ENCODE measurements at places on chromosomes 13 and 19.

DNA sequence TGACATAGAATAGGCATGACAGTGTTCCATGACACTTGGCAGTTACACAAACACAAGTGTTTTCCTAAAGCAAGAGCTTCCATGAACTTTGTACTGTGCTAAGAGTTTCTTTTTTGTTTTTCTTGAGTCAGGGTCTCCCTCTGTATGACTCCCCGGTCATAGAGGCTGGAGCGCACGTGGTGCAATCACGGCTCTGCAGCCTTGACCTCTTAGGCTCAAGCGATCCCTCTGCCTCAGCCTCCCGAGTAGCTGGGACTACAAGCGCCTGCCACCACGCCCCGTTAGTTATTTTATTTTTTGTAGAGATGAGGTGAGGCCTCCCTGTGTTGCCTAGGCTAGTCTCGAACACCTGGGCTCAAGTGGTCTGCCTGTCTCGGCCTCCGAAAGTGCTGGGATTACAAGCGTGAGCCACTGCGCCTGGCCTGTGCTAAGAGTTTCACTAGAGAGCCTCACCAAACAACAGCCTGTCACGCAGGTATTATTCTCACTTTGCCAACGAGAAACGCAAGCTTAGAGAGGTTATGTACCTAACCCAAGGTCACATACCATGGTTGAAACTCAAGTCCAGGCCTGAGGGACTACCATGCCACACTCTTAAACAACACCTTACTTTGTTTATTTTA is 355.9 kb downstream of the KLF12 start:
- ATAC-seq: no peak

DNA sequence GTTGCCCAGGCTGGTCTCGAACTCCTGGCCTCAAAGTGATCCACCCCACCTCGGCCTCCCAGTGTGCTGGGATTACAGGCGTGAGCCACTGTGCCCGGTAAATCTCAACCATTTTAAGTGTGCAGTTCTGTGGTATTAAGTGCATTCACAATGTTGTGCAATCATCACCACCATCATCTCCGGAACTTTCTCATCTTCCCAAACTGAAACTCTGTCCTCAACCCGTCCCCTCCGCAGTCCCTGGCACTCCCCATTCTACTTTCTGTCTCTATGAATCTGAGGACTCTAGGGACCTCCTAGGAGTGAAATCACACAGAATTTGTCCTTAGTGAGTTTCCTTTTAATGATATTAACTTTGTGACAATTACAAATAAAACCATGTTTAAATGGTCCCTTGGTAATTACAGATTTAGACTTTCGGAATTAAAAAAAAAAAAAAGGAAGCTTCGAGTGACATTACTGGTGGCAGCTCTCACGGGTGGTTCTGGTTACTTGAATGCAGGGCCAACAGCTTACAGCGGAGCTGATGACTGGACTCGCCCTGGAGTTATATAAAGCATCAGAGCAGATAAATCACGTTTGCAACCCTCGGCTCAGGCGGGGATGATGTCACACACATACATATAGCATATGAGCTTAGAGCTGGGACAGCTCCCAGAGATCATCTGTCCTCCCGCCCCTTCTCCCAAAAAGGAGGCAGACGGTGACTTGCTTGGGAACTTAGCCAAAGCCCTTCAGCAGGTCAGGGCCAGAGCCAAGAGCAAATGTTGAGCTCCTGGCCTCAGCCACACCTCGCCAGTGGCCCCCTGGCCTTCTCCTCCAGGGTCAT is 89.8 kb downstream of the ZNF557 start:
- no peak for ATAC-seq

DNA sequence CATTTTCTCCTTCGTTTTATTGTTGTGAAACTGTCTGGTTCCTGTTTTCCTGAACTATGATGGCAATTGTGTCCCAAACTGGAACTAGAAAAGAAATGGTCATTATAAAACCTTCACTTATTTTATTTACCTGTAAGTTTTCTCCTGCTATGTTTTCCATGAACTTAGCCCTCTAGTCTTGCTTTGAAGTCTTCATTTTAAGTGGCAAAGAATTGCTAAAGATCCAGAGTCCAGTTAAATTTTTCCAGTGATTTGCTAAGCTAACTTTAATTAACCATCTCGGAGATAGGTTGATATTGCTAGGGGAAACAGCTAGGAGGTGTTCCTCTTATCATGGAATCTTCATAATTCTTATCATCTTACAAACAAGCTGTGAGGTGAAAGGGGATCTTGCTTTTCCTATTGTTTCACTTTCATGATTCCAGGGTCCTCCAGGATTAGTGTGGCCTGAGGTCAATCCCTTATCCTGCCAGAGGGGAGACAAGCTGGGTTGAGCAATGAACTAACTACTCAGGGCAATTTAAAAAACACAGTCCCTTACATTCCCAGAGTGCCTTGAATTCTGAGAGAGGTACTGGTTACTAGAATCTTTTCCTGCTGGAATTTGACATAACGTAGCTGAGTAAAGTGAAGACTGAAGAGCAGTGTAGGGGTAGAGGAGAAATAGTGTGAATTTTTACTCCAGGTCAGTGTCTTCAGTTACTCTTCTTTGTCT is 112.5 kb downstream of the ESD start:
- no peak for ATAC-seq

GRCh38 chr19:18443831-18444230 is 5.9 kb upstream of the ISYNA1 start:
- ATAC-seq: no peak

- ATAC-seq: no peak
These were observed 594 bp downstream of the ZNF146 start for GRCh38 chr19:36215276-36216123.

DNA sequence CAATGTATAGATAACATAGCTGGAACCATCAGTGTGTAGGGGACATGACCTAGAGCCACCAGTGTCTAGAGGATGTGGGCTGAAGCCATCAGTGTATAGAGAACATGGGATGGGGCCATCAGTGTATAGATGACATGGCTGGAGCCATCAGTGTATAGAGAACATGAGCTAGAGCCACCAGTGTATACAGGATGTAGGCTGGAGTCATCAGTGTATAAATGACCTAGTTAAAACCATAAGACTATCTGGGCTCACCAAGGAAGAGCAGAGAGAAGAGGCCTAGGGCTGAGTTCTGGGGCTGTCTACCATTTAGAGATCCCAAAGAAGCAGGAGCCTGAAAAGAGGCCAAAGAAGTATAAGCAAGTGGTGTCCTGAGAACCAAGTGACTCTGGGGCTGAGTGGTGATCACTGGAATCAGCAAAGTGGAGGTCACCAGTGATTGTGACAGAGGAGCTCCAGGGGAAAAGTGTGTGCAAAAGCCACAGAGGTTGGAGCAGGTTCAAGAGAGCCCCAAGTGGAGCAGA is 41.0 kb downstream of the RFX2 start:
- ATAC-seq: peak; percentile 54

GRCh38 chr13:75908141-75908540 is 272.0 kb downstream of the LMO7 start:
- no peak for ATAC-seq

DNA sequence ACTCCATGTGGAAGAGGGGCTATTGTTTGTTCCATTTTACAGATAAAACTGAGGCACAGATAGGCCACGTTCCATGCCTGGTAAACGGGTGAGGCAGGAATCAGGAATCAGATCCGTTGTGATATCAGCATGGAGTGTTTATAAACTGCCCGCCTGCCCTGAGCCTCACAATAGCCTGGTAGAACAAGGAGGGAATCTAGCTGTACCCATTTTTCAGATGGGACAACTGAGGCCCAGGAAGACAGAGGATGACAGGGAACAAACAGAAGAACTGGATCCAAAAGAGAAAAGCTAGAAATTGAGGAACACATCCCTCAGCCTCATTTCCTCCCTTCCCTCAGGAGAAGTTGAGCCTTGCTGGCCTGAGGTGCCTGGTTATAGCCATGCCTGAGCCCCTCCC is 32.5 kb downstream of the CERS4 start:
- ATAC-seq: no peak

DNA sequence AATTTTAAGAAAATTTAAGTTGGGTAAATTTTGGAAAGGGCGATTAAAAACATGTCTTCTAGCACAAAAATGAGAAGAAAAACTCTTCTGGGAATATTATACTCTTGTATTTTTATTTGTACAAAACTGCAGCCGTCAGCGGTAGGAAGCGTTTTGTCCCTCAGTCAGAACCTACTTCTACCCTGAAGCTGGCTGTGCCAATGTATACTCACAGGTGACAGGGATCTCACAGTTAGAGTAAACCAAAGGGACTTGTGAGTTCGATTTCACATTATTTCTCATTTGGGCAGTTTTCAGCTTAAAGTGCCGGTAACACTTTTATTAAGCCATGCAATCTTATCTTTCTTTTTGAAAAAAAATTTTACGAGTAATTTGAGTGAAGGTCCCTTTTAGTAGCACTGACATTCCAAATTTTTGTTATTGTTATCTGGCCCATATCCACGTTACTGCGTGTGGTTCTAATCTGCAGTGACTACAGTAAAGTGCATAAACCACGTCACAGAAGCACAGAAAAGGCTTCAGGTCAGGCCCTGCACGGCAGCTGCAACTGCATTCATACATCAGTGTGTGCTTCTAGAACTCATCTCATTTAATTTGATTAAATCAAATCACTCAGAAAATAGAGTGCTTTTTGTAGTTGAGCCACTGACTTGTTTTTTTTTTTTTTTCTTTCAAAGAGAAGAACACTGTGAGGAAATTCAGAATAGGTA is 387.3 kb downstream of the LIG4 start:
- no peak for ATAC-seq

- ATAC-seq: no peak
These were observed 7.4 kb upstream of the SPRY2 start for GRCh38 chr13:80348314-80348713.

DNA sequence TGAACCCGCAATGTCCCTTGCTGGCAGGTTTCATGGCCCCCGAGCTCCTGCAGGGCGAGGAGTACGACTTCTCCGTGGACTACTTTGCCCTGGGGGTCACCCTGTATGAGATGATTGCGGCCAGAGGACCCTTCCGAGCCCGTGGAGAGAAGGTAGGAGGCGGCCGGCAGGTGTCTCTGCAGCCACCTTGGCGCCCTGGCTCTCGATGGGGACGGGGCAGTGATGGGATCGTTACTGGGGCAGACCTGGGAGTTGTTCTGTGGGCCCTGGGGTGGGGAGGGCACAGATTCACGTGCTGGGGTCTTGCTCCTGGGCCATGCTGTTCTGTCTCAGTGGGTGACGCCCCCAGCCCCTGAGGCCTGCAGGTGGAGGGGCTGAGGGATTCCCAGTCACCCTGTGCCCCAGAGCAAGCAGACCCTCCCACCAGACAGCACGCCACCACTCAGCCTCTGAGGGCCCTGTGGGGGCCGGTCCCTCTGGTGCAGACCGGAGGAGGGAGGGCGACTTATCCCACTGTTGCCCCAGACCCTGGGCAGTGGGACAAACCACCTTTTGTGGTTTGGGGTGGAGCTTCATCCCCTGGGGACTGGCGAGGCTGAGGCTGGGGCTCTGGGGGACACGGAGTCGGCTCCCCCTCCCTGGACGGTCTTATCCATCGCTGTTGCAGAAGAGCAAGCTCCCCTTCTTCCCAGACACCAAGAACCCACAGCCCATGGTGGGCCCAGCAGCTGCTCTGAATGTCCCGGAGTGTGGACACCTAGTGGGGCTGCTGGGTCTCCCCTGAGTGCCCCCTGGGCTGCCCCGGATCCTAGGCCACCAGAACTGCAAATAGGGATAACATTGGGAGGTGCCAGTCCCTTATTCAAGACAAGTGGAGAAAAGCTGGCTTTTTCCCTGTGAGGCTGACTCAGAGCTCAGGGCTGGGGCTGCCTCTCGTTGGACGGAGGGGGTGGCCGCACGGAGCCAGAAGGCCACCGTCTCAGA is 27.5 kb upstream of the TMEM255B start:
- ATAC-seq: no peak

- peak; percentile 98 for ATAC-seq
These were observed 221.7 kb downstream of the KCNRG start for GRCh38 chr13:50236898-50237318.

- no peak for ATAC-seq
These were observed 525.3 kb downstream of the KLF12 start for GRCh38 chr13:73608711-73609485.

DNA sequence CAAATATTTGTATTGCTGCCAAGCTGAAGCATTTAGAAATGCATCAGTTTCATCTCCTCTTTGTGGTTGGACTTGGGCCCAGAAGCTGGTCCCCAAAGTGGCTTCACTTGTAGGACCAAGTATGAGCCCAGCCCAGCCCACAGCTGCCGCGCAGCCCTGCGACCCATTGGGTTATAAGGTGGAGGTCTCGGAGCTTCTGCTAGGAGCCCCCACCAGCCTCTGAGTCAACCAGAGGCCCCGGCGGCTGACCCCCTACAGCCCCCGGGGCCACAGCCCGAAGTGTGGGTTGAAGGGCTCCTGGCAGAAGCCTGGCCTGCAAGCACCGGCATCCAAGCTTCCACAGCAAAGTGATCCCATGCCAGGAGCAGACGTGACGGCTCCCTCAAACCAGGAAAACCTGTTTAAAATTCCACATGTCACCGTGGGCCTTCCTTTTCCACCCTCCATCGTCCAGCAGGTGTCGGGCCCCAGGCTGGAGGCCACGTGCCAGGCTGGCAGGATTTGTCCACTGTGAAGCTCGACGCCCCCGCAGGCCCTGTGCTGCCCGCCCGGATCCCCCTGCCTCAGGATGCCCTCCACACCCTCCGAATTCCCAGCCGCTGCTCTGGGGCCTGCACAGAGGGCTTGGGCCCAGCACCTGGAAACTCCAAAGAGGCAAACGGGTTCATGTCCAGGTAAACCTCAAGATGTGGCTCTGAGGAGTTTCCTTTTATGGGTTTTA is 54.7 kb downstream of the C13orf46 start:
- ATAC-seq: no peak

DNA sequence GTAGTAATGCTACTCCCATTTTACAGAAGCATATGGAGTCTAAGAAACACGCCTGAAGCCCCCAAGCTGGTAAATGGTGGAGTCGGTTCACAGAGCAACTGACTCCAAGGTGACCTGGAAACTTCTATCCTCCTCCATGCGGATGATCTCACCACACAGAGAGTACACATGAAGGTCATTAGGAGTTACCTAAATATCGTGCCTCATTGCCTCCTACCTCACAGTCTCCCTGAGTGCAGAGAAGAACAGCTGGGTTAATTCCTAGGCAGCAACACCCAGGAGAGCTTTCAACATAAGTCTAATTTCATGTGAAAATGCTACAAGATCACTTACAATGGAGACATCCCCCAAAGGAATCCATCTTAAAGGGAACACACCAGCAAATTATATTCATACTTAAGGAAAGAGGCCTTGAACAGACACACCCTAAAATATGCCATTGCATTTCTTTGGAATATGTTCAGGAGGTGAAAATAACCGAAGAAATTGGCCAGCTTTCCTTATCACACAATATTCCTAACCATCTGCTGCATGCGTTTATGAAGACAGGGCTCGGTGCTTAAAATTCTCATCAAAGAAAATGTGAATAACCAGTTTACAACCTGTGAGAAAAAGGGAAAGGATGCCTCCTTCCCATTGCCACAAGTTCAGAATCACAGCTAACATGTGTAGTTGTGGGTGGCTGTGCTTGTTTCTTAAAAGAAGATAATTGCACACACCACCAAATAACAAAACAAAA is 203.6 kb upstream of the NBEA start:
- no peak for ATAC-seq

DNA sequence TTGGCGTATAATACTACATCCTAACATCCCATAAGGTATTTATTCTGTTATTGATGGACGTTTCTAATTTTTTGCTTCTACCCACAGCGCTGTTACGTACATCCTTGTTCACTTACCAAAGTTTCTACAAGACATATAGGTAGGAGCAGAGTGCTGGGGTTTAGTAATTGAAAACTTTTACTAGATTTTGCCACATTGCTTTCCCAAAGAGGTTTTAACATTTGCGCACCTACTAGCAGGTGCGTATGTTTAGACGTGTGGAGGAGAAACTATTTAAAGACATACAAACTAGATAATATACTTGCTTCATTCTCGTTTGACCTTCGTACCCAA is 559 bp upstream of the RPL21 start:
- peak; percentile 3 for ATAC-seq

GRCh38 chr13:73940098-73940497 is 194.1 kb downstream of the KLF12 start:
- no peak for ATAC-seq
